ENCODE measurements at places on chromosomes 5 and 9. TPM values are rescaled to one million over a fixed set of nuclear protein-coding genes. Genes with fewer than 3 reads are reported as not detected.
A peak's percentile ranks its signal among the peaks of the same experiment; 100 is the strongest.

DNA sequence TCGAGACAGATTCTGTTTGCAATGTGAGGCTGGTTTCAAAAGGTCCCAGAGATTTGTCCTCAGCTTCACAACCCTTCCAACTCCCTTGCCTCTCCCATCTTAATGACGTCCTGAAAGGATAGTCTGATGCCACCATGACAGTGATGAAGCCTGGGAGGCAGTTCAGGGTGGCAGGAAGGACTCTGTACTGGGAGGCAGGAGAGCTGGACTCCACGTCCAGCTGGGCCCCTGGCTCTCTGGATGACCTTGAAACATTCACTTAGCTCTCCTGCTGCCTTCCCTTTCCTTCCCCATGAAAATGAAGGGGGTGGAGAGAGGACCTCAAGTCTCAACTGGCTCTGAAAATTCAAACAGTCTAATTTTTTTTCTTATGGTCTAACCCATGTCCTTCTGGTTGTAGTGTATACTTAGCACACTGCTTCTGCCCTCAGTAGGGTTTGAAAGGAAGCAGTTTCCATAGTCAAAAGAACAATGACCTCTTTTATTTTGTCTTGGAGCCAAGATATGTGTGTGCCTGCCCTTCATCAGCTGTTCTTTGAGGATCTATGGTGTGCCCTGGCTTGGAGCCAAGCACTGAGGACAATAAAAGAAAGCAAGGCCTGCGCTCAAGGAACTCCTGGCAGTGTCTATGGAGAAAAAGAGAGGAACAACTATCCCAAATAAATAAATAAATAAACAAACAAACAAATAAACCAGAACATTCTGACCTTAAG, 188.3 kb downstream of the GRIA1 start:
- DNase-seq, result peak; percentile 16

Gene POU5F2
- polyA plus RNA-seq, result 0.15 TPM

DNA sequence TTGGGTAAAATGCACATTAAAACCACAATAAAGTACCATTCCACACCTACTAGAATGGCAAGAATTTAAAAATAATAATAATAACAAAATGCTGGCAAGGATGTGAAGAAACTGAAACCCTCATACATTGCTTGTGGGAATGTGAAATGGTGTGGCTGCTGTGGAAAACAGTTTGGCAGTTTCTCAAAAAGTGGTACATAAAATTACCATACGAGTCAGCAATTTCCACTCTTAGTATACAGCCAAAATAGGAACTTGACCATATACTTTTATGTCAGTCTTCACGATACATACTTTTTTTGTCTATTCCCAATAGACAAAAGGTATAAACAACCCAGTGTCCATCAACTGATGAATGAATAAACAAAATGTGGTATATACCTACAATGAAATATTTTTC, 15.6 kb downstream of the FKBP15 start:
- no peak for DNase-seq

DNA sequence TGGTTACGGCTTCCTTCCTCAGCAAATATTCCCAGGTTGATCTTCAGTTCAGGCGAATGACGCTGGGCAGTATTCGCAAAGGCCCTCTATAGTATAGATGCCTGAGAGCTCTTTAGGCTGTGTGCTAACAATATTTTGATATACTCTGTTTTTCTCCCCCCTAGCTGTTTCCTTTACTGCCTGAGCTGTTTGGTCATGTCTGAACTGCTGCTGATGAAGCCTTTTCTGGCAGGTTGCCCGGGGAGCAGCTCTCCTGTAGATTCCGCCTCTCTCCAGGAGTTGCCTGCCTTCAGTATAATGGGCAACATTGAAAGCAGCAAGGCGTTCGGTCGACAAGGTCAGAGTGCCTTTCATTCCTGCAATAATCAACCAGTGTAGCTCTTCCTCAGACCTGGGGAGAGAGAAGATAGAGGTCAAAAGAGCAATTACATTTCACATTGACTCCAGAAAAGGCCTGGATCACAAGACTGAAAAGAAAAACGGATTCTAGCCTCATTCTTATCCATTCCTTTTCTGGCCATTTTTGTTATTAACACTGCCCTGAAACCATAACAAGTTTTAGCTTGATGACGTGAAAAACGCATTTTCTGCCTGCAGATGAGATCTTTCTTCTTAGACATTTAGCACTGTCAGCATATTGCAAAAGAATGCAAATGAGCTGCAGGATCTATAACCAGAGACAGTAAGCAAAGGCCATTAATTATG, 60.1 kb upstream of the ZNF608 start:
- DNase-seq, result peak; percentile 72

Gene CATSPER3
- polyA plus RNA-seq, result 1.0 TPM

GRCh38 chr5:53971131-53971530, 339.2 kb downstream of the ARL15 start:
- no peak for DNase-seq

- no peak for DNase-seq
Measured at GRCh38 chr5:167219298-167219697, 1072.1 kb upstream of the WWC1 start.

DNA sequence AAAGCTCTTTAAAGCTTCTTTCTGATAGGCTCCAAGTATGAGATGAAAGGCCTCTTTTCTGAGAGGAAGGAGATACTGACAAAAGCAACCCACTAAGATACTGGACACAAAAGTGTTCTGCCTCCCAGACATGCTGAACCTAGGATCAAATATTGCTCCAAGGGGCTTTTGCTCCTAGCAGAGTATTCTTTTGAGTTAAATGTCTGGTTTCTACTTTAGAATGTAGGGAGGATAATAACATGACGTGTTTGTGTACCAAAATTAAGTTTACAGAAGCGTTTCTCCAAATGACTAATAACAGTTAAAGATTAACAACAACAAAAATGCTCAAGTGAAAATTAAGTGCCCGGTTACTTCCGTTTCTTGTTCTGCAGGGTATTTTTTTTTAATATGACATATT, 2293.3 kb upstream of the C9orf72 start:
- DNase-seq, result no peak

DNA sequence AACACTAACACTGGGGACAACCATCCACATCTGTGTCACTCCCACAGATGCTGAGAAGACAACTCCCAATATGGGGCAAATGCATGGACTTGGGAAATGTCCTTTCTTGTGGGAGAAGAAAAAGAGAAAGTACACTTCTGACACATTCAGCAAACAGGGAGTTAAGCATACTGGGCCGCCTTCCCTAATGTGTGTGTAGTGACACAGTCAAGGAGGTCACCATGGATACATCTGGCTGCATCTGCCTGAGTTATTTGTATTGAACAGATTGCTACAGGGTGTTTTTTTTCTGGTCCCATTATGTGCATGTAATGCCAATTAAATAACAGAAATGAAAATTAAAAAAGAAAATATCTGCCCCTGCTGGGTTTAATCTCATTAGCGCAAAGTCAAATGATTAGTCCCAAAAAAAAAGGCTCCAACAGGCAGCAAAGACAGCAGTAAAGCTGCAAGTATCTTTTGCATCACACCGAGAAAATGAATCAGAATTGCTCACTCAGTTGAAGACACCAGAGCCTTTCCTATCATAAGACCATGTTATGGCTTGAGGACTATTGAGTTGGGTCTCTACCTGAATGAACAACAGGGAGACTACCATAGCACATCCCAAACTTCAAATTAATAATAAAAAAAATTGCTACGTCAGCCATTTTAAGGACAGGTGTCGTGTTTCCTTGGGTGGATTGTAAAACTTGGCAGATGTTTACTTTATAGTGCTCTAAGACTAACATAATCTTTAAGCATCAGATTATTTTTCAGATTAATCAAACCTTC, 395.9 kb downstream of the DTWD2 start:
- DNase-seq, result no peak

- DNase-seq, result no peak
Measured at GRCh38 chr5:65014769-65015168, 246.0 kb downstream of the CWC27 start.

- DNase-seq, result no peak
Measured at GRCh38 chr5:38858839-38859238, 13.0 kb downstream of the OSMR start.

Gene PRLR
- polyA plus RNA-seq, result 0.15 TPM

Gene ANKRD34B
- not detected for polyA plus RNA-seq

GRCh38 chr9:70816891-70817290, 304.5 kb downstream of the TRPM3 start:
- no peak for DNase-seq

Gene SLC27A6
- polyA plus RNA-seq, result 11.0 TPM

GRCh38 chr5:56814361-56814962, 887 bp upstream of the MAP3K1 start:
- DNase-seq, result peak; percentile 33

GRCh38 chr9:109012009-109012875, 1.1 kb downstream of the CTNNAL1 start:
- peak; percentile 35 for DNase-seq

Gene NKD2
- 12.7 TPM for polyA plus RNA-seq

DNA sequence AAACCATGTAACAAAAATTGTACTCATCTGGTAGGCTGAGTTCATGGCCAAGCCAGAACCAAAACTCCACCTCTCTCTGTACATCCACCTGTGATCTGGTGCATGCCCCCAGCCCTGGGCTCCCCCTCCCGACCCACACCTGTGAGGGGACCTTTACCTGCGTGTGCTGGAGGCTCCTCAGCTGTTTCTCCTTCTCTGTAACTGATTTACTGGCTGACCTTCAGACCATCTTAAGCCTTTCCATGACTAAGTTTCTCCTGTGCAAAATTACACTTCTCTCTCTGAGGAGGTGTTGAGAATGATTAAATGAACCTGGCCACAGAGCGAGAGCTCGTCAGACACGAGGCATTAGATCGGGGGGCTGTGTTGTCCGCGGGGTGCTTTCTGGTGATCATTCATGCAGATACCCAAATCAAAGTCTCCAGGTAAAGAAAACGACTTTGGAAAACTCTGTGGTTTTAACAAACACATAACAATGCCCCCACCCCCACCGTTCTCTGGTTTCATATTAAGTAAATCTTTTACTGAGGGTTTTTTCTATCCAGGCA, 136.4 kb downstream of the SEMA5A start:
- DNase-seq, result no peak

Gene PLPP7
- 42.6 TPM for polyA plus RNA-seq

DNA sequence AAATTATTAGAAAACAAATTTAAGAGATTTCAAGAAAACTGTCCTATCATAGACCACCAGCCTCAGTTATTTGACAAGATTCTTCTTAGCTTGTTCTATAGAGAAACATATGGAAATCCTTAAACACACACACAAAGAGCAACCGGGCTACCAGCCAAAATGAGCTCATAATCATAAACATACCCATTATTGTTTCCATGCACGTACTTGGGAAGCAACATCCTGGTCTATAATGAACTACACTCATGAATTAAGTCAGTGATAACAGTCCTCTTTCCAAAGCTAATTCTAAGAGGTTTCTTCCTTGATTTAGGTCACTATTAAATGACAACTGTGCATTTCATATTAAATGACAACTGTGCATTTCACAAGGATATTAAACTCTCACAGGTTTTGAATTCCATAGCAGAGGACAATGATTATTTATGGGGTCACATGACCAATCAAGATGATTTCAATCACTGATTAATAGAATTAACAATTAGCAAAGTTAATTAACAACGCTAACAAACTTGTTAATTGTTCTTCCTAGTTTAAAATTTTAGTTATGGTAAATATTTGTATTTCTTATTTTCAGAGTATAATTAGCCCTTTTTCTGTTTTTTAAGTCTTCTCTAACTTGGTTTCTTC, 77.0 kb downstream of the OXCT1 start:
- no peak for DNase-seq

GRCh38 chr5:56176871-56177533, 56.1 kb downstream of the ANKRD55 start:
- DNase-seq, result no peak

GRCh38 chr9:21395778-21396717, 10.8 kb upstream of the IFNA2 start:
- peak; percentile 57 for DNase-seq

GRCh38 chr9:114621561-114621960, 10.5 kb downstream of the TMEM268 start:
- no peak for DNase-seq

Gene PLAC8L1
- 0.16 TPM for polyA plus RNA-seq

Measured in heart right ventricle (tissue), 16 donors.